ENCODE measurements at places on chromosomes 12 and 14.

- DNase-seq, result no peak
These were observed 18.1 kb upstream of the IAPP start for GRCh38 chr12:21354641-21355040.

- no peak for DNase-seq
These were observed 104.6 kb downstream of the AACS start for GRCh38 chr12:125169870-125170269.

GRCh38 chr12:104446646-104447421, 9.9 kb upstream of the CHST11 start:
- DNase-seq, result no peak

GRCh38 chr12:77131977-77132490, 66.7 kb upstream of the E2F7 start:
- peak; percentile 26 for DNase-seq
